ENCODE measurements at places on chromosomes 12 and 14.

- no peak for DNase-seq
Observed at GRCh38 chr12:110354172-110354780, 49.2 kb downstream of the ANAPC7 start.

DNA sequence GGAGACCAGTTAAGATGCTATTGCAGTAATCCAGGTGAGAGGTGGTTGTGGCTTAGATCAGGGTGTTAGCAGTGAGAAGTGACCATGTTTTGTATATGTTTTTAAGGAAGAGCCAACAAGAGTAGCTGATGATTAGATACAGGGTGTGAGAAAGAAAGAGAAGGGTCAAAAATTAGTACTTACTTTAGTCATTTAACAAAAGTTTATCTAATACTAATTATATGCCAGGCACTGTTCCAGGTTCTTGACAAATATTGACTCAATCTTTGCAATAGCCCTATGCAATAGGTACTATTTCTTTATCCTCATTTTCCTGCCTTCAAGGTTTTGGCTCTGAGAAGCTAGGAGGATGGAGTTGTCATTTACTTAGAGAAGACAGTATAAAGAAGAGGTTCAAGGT lies 70.2 kb downstream of the SSPN start:
- no peak for DNase-seq

DNA sequence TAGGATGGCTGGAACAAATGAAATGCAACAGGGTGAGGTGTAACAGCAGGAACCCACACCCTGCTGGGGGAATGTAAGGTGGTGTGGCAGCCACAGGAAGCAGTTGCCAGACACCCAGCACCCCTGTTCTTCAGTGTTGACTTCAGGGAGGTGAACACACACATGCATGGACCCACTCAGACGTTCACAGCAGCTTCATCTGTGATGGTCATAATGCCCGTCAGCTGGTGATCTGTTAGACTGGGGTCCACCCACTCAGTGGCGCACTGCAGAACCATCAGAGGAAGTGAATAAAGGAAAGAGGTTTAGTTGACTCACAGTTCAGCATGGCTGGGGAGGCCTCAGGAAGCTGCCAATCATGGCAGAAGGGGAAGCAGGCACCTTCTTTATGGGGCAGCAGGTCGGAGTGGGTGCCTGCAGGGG lies 22.7 kb upstream of the TEX22 start:
- DNase-seq: no peak

DNA sequence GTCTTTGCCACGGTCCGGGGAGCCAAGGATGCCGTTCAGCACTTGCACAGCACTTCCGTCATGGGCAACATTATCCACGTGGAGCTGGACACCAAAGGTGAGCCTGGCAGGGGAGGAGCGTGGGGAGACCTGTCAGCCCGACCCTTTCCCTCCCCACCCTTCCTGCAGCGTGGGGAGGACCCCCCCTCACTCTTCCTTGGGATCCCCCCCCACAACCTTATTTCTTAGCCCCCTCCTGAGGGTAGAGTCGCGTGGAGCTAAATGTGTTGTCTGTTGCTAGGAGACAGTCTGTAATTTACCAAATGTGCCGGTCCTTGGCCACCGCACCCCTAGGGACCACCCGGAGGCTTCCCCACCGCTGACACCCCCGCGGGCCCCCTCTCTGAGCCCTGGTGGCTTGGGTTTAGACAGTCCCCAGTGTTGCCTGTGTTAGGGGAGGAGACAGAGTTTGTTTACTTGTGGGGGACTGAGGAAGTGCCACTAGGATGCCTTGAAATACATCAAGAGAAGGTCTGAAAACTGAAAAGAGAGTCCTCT lies 2.3 kb downstream of the SETD1B start:
- no peak for DNase-seq

- DNase-seq: no peak
Observed at GRCh38 chr14:54590481-54590880, 23.6 kb downstream of the SAMD4A start.

GRCh38 chr14:23481979-23482822 lies 12.7 kb downstream of the NGDN start:
- DNase-seq: no peak

DNA sequence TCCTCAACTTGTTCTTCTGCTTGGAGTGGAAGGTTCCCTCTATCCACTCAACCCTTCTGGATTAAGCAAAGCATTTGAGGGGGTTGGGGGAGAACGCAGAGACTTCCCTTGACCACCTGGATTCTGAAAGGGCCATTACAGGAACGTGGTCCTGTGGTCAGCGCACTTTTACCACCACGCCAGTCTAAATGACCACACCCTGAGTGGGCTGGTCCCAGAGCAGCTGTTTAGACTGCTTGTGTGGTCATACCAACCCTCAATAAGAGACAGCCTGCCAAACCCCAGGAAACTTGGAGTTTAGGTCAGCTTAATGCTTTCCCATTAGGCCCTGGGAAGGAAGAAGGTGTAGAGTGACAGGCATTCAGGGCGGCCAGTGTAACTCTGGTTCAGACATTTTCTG lies 165.5 kb upstream of the ATP2B1 start:
- DNase-seq: no peak

- DNase-seq: no peak
Observed at GRCh38 chr14:99731547-99732435, 47.7 kb downstream of the CYP46A1 start.

DNA sequence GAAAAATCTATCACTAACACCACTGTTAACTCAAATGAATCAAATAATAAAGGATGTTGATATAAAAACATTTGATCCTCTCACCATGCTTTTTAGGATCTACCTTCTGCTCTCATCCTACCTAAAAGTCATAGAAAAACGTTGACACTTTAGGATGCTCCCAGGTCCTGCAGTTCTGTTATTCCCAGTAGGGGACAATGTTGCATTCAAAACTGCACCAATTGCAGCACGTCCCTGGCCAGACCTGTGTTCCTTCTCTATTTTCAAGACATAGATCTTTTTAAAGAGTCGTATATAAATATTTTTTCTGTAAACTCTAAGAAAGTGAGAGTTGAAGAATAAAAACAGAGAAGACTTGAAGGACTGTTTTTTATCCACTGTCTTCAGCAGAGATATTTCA lies 8.8 kb downstream of the AICDA start:
- no peak for DNase-seq

- no peak for DNase-seq
Observed at GRCh38 chr12:12870465-12870864, 20.9 kb upstream of the GPRC5A start.

DNA sequence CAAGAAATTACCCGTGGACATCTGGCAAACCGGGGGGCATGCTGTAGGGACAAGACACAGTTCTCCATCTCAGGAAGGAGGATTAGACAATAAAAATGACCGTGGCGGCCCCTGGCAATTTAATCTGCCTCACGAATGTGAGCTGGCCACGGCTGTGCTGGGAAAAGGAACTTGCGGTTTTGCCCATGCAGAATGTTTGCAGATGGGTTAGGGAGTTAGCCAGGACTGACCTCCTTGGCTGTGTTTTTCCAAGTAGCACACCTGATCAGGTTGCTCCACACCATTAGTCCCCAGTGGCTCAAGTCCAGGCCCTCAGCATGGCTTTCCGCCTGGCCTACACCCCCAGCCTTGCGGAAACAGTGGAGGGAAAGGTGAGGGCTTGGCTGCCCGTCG lies 20.8 kb downstream of the TPCN1 start:
- DNase-seq: no peak

DNA sequence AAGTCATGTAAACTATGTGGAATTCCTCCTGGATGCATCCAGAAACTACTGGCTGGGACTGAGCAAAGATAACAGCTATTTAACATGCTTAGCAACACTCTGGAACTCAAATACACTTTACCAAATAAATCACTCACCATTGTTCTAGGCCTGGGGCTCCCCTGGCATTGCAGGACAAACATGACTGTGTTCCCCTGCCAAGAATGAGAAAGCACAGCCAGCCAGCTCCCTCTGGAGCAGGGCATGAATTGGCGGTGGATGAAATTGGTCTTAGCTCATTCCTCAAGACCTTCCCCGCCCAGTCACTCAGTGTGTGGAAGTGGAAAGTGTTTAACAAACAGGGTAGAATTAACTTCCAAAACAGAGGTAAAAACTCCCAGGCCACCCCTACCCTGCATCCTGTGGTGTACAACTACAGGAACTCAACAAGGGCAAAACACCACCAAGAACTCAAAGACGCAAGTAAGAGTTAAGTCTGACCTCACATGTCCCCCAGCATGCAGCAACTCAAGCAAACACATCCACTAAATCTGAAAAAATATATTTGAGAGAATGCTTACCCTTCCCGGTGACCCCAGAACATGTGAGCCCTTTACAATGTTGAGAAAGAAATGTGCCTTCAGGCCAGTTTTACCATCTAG lies 58.4 kb upstream of the BDKRB2 start:
- DNase-seq: peak; percentile 66

- no peak for DNase-seq
Observed at GRCh38 chr14:37583358-37584210, 11.5 kb downstream of the FOXA1 start.

- DNase-seq: no peak
Observed at GRCh38 chr12:22201101-22201500, 133.4 kb downstream of the ST8SIA1 start.

DNA sequence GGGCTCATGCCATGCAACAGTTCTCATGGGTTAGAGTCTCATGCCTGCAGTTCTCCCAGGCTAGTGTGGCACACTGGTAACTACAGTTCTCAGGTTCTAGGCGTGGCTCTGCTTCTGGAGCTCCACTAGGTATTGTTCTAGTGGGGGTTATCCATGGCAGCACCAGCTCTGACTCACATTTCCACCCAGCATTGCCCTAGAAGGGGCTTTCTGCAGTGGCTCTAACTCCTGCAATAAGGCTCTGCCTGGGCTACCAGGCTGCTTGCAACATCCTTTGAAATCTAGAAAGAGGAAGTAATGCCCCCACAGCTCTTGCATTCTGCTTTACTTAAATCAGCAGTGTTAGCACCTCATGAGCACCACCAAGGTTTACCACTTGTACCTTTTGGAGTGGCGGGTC lies 220.3 kb upstream of the ARID2 start:
- DNase-seq: no peak

- no peak for DNase-seq
Observed at GRCh38 chr14:57061009-57061711, 207.5 kb downstream of the EXOC5 start.

DNA sequence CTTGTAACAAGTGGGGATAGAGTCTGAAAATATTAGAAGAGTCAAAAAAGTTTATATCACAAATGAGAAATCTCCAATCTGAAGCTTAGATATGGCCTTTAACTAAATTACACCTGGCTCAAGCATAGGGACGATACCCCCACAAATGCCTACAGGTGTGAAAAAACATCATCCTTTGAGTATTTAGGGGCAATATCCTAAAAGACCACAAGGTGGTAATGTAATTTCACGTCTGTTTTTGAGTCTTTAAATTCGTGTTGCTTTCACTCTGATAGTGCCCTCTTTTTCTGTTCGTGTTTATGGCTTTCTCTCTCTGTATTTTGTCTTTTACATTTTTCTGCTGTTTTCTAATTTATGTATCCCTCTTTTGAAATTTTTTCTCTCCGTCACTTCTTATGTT lies 84.3 kb downstream of the ETNK1 start:
- no peak for DNase-seq

- DNase-seq: no peak
Observed at GRCh38 chr14:91400696-91401095, 16.9 kb downstream of the CCDC88C start.

GRCh38 chr12:29519585-29520182 lies 22.2 kb upstream of the OVCH1 start:
- no peak for DNase-seq

DNA sequence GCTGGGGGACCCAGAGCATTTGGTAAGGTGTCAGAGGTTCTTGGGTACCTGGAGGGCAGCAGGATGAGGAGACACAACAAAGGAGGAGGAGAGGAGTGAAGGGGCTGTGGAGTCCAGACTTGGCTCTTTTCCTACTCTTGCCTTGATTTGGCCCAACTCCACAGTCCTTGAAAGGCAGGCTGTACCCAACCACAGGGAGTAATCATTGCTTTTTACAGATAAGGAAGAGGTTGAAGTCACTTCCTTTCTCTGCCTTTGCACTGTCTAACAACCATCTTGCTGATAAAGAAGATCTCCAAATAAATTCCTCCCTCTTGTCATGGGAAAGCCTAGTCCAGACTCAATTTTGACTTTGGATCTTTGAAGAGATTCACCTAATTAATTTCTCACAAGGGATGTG lies 226.8 kb upstream of the HMGA2 start:
- DNase-seq: no peak

GRCh38 chr12:64457032-64457431 lies 5.1 kb downstream of the TBK1 start:
- no peak for DNase-seq

DNA sequence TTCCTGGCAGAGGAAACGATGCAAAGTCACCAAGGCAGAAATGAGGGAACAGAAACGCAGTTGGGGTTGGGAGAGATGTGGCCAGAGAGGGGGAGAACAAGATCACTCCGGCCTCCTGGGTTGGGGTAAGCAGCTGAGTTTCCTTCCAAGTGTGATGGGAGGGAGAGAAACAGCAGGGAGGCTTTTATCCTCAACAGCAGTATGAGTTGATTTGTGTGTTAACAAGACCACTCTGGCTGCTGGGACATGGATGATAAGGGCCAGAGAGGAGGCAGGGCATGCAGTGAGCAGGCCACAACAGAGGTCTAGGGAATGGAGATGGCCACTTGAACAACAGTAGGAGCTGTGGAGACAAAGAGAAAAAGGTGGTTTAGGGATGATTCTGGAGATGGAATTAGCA lies 66.8 kb downstream of the GLRX5 start:
- no peak for DNase-seq

GRCh38 chr14:76715511-76716081 lies 45.7 kb upstream of the VASH1 start:
- DNase-seq: no peak

GRCh38 chr14:105126981-105127329 lies 41.6 kb downstream of the JAG2 start:
- no peak for DNase-seq

DNA sequence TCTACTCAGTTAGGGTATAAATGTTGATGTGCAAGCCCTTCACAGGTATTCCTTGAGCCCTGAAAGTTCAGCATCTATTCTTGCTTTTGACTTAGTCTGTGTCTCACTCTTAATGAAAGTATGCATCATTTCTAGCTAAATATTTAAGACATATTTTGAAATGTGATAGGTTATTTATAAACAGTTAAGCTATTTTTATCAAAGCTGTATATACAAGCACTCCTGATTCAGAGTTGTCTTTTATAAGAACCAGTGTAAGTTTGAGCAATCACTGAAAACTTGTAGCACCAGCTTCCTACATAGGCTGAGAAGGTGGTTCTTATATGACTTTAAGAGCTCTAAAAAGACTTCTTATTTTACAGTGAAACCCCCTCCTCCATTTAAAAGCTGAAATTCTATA lies 98.6 kb downstream of the MYF5 start:
- no peak for DNase-seq

DNA sequence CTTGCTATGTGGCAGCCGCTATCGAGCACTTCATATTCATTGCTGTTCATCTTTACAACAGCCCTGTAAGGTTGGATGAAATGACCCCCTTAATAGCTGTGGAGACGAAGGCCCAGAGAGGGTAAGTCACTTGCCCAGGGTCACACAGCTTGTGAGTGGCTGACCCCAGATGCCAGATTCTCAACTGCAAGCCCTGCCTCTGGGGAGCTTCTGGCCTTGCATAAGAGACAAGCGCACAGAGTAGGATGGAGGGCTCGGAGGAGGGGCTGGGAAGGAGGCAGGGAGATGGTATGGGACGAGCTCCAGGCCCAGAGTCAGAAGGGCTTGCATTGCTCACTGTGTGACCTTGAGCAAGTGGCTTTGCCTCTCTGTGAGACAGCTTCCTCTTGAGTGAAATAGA lies 27.4 kb upstream of the NCOR2 start:
- DNase-seq: no peak

GRCh38 chr14:64632056-64632455 lies 72.2 kb upstream of the PLEKHG3 start:
- DNase-seq: no peak

GRCh38 chr12:22299294-22299912 lies 35.1 kb downstream of the ST8SIA1 start:
- no peak for DNase-seq
